ENCODE measurements at places on chromosomes 2 and 18.

DNA sequence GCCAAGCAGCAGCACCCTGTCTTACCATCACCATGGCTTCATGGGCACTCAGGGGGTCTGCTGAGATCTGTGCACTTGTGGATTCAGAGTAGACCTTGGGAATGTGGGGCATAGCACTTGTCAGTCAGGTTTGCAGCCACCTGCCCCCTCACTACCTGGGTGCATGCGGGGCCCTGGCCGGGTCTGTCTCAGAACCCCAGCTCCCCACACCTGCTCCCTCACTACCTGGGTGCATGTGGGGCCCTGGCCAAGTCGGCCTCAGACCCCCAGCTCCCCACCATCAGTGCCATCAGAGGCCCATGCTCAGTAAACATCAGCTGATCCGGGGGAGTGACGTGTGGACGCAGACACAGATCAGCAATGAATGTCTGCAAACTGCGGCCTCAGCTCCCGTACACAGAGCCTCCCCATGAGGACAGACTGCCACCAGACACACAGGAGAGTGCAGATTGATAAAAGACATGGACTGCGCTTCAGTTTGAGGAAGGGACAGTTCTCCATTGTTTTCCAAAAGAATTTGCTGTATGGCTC is 205.1 kb downstream of the GLI2 start:
- DNase-seq: no peak

DNA sequence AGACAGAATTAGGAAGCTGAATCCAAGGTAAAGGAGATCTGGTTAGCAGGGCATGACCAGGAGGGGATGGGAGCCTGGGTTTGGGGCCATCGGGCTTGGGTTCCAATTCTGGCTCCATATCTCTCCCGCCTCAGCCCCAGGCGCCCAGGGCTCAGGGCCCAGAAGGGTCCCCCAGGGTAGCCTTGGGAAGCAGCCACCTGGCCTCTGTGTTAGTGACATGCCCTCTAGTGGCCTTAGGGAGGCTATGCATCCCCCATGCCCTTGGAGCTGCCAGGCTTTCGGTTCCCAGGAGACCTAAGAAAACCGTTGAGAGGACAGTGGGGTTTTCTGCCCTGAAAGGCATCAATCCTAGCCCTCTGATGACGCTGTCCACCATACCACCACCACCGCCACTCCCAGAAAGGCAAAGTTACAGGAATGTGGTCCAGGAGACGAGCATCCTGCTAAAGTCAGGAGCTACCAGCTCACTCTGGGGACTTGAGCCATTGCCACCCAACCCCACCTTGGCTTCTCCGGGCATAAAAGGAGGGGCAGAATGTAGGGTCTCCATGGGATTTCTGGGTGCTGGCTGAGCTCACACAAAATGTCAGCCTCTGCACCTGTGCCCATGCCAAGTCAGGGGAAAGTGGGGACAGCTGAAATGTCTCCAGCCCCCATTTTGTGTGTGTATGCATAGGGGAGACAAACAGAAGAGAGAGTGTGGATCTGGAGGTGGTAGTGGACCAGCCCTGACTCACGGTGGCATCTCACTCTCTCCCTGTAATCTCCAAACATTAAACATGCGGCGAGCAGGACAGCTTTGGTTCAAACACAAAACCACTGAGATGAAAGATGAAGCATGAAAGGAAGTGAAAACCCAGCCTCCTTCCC is 56.5 kb downstream of the EMX1 start:
- no peak for DNase-seq

GRCh38 chr2:172951554-172951953 is 124.1 kb upstream of the MAP3K20 start:
- DNase-seq: no peak

DNA sequence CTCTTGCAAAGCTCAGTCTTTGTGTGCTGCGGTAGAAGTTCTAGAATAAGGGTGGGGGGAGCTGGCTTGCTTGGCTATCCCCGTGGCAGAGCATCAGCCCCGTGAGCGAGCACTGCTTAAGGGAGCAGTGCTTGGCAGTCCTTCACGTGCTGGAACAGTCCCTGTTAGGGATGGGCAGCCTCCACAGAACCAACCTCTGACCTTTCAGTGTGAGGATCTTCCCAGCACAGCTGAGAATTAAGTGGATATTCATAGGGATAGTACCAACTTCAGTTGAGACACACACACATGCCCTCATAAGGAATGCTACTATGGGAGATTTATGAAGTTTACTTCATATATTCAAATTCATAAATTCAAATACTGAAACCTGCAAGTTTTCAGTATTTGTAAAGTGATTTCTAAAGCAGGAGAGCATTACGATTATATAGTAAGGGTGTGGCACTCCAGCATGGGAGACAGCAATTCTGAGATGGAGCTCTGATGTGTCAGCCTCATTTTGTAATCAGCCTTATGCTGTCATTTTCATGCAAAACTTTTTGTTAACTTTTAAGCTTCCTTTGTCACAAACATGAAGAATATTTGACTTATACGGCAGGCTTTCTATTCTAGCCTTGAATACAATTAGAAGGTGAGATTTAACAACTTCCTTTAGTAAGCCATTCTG is 39.5 kb downstream of the ATP9B start:
- DNase-seq: no peak

DNA sequence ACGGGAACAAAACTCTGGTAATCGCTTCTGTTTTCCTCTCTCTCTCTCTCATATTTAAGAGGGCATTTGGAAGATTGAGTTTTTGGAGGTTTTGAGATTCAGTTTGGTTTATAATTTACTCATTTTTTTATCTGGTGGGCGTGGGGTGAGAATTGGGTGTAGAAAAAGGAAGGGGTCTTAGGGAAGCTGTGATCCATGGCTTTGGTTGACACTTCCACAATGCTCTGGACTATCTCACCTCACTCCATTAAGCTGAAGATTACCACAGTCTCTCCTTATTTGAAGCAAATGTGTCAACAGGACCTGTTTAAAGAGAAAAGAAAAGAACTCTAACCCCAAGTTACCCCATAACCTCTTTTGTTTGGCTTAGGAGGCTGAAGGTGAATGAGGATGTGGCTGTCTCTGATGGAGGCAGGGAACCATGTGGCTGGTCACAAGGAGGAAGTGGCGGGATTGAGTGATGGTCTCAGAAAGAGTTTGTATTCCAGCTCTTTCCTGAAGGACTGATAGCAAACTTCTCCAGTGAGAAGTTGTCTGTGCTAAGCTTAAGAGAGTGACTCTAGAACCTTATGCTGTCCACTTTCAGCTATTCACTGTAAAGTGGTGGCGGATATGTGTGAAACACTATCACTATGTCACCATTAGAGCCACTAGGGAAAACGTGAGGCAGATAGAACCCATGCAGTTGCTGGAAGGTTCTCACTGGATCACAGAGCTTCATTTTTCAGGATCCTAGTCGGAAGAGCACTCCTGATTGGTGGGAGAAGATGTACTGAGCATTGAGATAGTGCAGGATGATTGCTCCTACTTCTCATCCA is 934 bp downstream of the ZNF804A start:
- DNase-seq: no peak

DNA sequence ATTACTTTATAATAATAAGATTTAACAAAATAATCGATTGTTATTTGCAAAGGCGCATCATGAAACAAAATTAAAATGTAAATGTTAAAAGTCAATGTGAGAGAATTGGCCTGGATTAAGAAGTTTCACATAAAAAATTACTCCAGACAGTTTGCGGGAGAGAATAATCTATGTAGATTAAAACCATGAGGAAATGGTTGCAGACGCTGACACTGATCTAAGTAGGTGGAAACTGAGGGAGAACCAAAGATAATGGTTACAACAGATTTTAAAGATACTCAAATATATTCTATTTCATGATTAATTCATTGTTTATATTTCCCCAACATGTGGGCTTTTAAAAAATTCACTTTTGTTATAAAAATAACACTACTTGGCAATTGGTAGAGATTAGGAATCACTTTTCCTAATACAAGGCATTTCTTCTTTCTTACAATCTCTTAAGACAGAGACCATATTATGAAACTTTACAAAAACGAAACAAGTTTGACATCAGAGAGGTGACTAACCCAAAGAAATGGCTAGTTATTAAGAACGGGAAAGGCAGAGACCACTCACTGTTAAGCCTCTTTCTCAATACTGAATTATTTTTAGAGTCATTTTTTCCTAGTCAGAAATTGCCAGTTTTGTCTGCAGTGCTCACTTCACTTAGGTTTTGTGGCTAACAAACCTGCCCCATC is 1.6 kb downstream of the KANSL1L start:
- DNase-seq: no peak

DNA sequence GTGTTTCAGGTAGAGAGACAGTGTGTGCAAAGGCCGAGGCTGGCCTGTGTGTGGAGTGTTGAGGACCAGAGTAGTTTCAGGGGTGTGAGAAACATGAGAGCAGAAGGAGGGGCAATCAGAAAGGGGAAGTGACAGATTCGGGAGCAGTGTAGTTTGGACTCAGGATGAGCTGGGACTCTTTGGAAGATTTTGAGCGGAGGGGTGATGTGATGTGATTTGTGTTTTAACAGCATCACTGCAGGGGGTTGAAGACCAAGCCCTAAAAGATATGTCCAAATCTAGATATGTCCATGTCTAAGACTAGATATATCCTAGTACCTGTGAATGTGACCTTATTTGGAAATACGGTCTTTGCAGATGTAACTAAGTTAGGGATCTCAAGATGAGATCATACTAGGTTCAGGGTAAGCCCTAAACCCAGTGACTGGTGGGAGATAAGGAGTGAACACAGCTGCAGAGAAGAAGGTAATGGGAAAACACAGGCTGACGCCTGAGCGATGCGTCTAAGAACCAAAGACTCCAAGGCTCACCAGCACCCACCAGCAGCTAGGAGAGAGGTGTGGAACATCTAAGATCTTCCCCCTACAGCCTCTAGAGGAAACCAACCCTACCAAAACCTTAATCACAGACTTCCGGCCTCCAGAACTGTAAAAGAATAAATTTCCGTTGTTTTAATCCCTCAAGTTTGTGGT is 38.5 kb upstream of the MYO3B start:
- DNase-seq: no peak
